ENCODE measurements at places on chromosomes 6 and 20. TPM values are rescaled to one million over a fixed set of nuclear protein-coding genes. Genes with fewer than 3 reads are reported as not detected.

The HSPA1L gene
- polyA plus RNA-seq: 2.8 TPM

The ROS1 gene
- 1.6 TPM for polyA plus RNA-seq

The AKAP12 gene
- polyA plus RNA-seq: 62.7 TPM

The MOXD1 gene
- 13.6 TPM for polyA plus RNA-seq

The ELOVL4 gene
- polyA plus RNA-seq: 3.3 TPM

The TMEM30A gene
- 75.2 TPM for polyA plus RNA-seq

The BCAS1 gene
- 29.2 TPM for polyA plus RNA-seq

The COL9A1 gene
- polyA plus RNA-seq: 5.2 TPM

The CDH26 gene
- polyA plus RNA-seq: 1.3 TPM

The RHAG gene
- 1.3 TPM for polyA plus RNA-seq

DNA sequence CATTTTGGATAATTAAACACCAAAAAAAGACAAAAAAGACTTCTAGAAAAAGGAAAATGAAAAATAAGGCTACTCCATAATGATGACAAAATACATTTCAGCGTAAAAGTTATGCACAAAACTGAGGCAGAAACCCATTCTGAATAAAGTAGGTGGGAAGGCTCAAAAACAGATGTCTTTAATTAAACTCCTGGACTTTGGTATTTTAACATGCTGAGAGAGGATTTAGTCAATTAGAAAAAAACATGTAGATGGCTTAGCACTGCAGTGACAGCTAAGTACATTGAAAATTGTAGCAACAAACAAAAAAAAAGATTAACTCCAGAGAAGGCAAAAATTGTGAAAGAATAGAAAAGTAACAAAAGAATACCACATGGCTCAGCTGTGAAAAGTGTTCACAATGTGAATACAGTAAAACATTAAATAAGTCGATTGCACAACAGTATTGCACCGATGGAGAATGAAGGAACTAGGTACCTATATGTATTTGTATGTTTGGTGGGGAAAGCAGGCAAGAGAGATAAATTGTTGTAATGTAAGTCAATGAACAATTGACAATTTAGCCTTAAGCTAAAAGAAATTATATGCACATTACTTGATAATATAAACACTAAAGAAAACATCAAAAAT, 59.5 kb downstream of the TBC1D32 start:
- H3K27ac ChIP-seq: no peak overlapping the region
- H3K36me3 ChIP-seq: peaks cover 4% of the 10 kb centered on the region
- H3K27me3 ChIP-seq: no peaks in the 10 kb centered on the region
- H3K4me3 ChIP-seq: no peak overlapping the region

DNA sequence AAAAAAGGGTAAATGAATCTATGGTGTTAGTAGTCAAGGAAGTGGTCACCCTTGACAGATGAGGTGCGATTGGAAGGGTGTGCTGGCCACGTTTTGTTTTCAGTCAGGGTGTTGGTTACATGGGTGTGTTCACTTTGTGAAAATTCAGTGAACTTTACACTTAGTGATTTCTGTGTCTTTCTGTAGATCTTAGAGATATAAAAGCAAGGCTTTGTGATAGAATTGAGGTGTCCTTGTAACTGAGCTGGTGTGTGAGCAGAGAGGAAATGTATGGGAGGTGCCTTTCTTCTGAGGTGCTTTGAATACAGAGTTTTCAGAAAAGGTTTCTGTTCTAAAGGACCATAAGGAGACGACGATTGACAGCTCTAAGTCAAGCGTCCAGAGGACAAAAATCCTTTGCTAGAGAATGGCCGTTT, 90.5 kb downstream of the SAMD3 start:
- no peak overlapping the region for H3K27ac ChIP-seq
- H3K27me3 ChIP-seq: no peaks in the 10 kb centered on the region
- DNase-seq: peak; percentile 22
- H3K4me3 ChIP-seq: no peak overlapping the region
- no peaks in the 10 kb centered on the region for H3K4me1 ChIP-seq

GRCh38 chr6:94498099-94498498, 1078.7 kb upstream of the EPHA7 start:
- no peaks in the 10 kb centered on the region for H3K36me3 ChIP-seq
- no peak overlapping the region for H3K4me3 ChIP-seq
- DNase-seq: no peak
- H3K27ac ChIP-seq: no peak overlapping the region
- H3K4me1 ChIP-seq: no peaks in the 10 kb centered on the region
- no peaks in the 10 kb centered on the region for H3K27me3 ChIP-seq

- peak overlapping the region; percentile 79 for H3K27ac ChIP-seq
- peak; percentile 77 for DNase-seq
- peaks cover 7% of the 10 kb centered on the region for H3K4me1 ChIP-seq
- no peaks in the 10 kb centered on the region for H3K27me3 ChIP-seq
Measured at GRCh38 chr6:134173936-134174671, 121.7 kb upstream of the SLC2A12 start.

DNA sequence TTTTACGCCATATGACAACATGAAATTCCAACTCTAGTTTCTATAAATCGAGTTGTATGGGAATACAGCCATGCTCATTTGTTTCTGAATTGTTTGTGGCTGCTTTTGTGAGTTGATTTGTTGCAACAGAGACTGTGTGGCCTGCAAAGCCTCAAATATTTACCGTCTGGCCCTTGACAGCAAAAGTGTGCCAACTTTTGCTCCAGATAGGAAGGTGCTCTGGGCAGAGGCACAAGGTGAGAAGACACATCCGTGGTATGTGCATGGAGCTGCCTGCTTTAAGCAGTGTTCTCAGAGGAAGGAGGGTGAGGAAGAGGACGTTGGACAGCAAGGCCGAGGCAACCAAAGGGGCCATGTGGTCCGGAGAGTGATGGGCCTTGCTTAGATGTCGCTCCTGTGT, 57.4 kb downstream of the IYD start:
- no peaks in the 10 kb centered on the region for H3K36me3 ChIP-seq
- H3K4me3 ChIP-seq: no peak overlapping the region
- no peaks in the 10 kb centered on the region for H3K4me1 ChIP-seq
- no peaks in the 10 kb centered on the region for H3K27me3 ChIP-seq
- no peak overlapping the region for H3K27ac ChIP-seq
- no peak for DNase-seq

DNA sequence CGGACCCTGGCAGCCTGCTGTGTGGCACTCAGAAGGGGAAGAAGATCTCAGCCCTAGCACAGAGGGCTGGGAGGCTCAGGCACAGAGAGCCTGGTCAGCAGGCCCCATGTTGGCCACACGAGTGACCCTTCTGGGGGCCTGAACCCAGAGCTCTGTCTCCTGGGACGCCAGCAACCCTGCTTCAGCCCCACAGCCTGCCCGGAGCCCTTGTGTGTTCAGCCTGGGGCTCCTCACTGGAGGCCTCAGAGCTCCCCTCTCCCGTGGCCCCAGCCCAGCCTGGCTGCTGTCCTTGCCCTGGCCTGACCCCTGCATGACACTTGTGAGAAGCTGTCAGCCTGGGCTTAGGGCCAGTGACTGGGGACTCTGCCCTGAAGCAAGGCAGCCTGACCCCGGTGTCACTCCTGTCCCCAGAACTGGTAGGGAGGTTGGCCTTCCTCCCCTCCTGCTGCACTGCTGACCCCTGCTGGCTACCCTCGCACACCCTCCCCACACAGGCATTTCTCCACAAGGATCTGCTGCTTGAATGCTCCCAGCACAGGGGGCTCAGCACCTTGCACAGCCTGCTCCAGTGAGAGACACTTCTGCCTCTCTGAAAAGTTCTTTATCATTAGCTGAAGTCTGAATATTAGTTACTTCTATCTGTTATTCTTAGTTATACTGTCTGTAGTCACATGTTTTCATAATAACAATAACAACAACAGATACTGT, 15.4 kb upstream of the IP6K3 start:
- H3K4me1 ChIP-seq: peaks cover 16% of the 10 kb centered on the region
- no peak overlapping the region for H3K4me3 ChIP-seq
- H3K27me3 ChIP-seq: no peaks in the 10 kb centered on the region
- H3K27ac ChIP-seq: peak overlapping the region; percentile 33
- no peaks in the 10 kb centered on the region for H3K36me3 ChIP-seq
- DNase-seq: peak; percentile 78

- DNase-seq: no peak
- H3K27me3 ChIP-seq: no peaks in the 10 kb centered on the region
- no peaks in the 10 kb centered on the region for H3K36me3 ChIP-seq
- H3K4me3 ChIP-seq: no peak overlapping the region
- peaks cover 7% of the 10 kb centered on the region for H3K4me1 ChIP-seq
Measured at GRCh38 chr6:14143305-14143704, 25.7 kb downstream of the CD83 start.

DNA sequence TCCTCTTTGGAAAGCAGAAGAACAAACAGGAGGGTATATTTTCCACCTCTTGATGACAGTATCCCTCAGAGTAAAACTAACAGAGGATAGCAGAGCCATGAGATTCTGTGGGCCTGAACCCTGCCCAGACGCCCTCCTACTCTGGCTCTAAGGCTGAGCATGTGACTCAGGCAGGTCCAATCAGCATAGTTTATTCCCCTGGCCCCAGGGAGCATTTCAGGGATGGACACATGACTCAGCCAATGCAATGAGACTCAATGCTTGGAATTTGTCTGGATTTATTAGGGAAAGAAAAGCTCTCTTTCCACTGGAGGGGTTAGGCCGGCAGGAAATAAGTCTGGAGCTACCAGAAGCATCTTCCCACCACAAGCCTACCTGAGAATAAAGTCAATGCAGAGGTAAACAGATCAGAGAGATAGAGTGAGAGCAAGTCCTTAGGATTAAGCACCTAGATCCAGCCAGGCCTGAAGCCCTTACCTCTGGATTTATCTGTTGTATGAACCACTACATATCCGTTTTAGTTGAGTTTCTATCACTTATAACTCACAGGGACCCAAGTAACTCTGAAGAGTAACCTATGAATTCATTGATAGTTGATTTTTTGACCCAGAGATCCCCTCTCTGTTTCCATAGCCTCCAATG, 68.2 kb upstream of the EYA2 start:
- H3K27me3 ChIP-seq: no peaks in the 10 kb centered on the region
- H3K27ac ChIP-seq: no peak overlapping the region
- peaks cover 19% of the 10 kb centered on the region for H3K4me1 ChIP-seq
- H3K4me3 ChIP-seq: no peak overlapping the region
- no peak for DNase-seq
- no peaks in the 10 kb centered on the region for H3K36me3 ChIP-seq

DNA sequence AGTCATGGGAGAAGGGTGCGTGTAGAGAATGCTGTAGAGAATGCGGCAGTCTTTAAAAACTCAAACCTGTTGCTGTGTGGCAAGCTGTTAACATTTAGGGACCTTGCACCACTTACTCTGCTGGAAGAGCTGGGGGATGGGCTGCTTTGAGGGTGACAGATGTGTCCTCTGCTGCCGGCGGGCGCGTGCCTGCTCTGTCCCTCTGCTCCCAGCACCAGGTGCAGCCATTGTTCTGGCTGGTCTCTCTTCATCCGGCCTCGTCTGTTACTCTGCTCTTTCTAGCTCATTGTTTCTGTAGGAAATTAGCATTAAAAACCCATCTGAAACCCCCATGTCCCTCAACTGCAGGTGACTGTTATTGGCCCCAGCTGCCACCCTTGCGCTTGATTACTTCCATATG, 78.5 kb downstream of the CBFA2T2 start:
- DNase-seq: peak; percentile 29
- H3K4me1 ChIP-seq: no peaks in the 10 kb centered on the region
- H3K4me3 ChIP-seq: no peak overlapping the region
- no peaks in the 10 kb centered on the region for H3K36me3 ChIP-seq
- H3K27ac ChIP-seq: no peak overlapping the region

GRCh38 chr6:78844899-78845298, 22.5 kb upstream of the IRAK1BP1 start:
- no peak for DNase-seq
- no peaks in the 10 kb centered on the region for H3K36me3 ChIP-seq
- H3K27ac ChIP-seq: no peak overlapping the region
- H3K4me3 ChIP-seq: no peak overlapping the region

DNA sequence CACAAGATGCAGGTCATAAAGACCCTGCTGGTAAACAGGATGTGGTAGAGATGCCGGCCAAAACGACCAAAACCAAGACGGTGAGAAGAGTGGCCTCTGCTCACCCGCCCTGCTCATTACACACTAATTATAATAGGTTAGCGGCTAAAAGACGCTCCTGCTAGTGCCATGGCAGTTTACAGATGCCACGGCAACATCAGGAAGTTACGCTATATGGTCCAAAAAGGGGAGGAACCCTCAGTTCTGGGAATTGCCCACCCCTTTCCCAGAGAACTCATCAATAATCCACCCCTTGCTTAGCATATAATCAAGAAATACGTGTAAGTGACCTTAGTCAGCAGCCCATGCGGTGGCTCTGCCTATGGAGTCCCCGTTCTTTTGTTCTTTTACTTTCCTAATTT, 17.6 kb downstream of the BHLHE23 start:
- no peak overlapping the region for H3K27ac ChIP-seq
- peaks cover 49% of the 10 kb centered on the region for H3K27me3 ChIP-seq
- H3K4me1 ChIP-seq: no peaks in the 10 kb centered on the region
- no peak for DNase-seq

DNA sequence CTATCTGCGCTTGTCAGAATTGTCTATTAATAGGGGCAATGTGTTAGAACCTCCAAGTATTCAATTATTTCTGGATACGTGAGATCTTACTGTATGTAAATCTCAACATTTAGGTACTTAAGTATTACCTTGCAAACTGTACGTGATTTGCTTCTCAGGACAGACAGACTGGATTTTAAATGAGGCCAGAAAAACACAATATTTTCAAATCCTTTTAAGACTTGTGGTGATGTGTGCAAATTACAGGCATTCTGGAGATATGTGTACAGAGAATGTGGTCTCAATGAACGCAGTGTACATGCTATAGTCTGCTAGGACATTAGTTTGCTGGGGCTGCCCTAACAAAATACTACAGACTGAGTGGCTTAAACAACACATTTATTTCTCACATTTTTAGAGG, 16.9 kb downstream of the CCR6 start:
- no peaks in the 10 kb centered on the region for H3K27me3 ChIP-seq
- peaks cover 9% of the 10 kb centered on the region for H3K36me3 ChIP-seq
- no peak overlapping the region for H3K27ac ChIP-seq
- H3K4me1 ChIP-seq: peaks cover 16% of the 10 kb centered on the region
- H3K4me3 ChIP-seq: no peak overlapping the region
- DNase-seq: no peak

GRCh38 chr20:31713312-31714273, 9.1 kb downstream of the BCL2L1 start:
- H3K4me3 ChIP-seq: no peak overlapping the region
- no peak for DNase-seq
- peaks cover 43% of the 10 kb centered on the region for H3K36me3 ChIP-seq
- no peaks in the 10 kb centered on the region for H3K27me3 ChIP-seq
- peak overlapping the region; percentile 38 for H3K27ac ChIP-seq

GRCh38 chr6:45965007-45965406, 50.7 kb downstream of the CLIC5 start:
- H3K4me1 ChIP-seq: peaks cover 8% of the 10 kb centered on the region
- no peak overlapping the region for H3K4me3 ChIP-seq
- no peaks in the 10 kb centered on the region for H3K36me3 ChIP-seq
- H3K27me3 ChIP-seq: no peaks in the 10 kb centered on the region
- no peak for DNase-seq
- H3K27ac ChIP-seq: no peak overlapping the region

Data from large intestine (tissue), 12 donors.